ENCODE measurements at places on chromosomes 4 and X.

GRCh38 chr4:151948351-151949016 is 187.7 kb upstream of the GATB start:
- no peak for DNase-seq

DNA sequence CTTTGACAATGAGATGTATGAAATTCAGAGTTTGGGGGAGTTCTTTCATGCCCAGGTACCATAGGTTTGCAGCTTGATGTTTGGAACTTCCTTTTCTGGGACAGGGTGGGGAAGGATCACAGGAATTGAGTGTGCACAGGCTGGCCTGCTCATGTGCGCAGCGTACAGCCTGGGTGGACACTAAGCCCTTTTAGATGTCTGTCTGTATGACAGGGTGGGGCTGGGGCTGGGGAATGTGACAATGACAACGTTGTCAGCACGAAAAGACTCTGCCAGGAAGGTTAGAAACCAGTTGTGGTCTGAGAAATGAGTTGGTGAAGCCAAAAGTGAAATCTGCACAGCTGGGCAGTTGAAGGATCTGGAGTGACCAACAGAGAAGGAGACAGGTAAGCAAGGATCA is 47.4 kb downstream of the WWC2 start:
- DNase-seq = no peak

GRCh38 chr4:138588501-138588900 is 346.4 kb upstream of the SLC7A11 start:
- DNase-seq = no peak

- no peak for DNase-seq
Measured at GRCh38 chr4:79408063-79408462, at the start of gene GK2. GK2 (minus strand) TSS chr4:79408228; CDS start chr4:79408200, 28 bp downstream.

DNA sequence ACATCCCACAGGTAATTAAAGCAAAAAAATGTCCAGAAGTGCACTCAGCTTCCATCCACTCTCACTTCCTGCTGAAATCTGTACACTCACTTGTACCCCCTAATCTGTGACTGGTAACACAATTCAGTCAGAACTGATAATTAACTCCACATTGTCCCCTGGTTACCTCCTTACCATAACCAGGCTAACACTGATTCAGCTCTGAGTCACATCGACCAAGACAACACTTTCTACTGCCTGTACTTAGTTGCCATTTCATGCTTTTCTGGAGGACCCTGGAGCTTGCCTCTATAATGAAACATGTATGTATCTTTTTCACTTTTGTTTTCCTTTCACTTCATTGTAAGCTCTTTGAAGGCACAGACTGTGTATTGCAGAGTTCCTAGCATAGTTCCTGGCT is 130.9 kb upstream of the GABRG1 start:
- DNase-seq = no peak

DNA sequence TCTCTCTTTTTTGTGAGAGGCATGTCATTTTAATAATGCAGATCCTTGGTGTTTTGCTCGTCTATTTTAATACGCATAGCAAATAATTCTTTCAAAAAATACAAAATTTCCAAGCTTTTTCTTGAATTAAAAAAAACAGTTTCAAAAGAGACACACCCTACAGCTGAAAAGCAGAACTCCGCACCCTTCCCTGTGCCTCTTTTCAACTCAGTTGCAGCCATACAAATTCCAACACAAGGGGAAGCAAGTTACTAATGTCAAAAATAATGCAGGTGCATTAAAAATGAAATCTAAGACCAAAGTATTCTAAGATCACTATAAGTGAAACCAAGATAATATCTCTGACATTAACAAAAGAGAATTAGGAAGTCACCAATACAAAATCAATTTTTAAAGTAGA is 66.6 kb downstream of the NR3C2 start:
- DNase-seq = no peak

GRCh38 chr4:152988721-152989553 is 52.8 kb downstream of the FHDC1 start:
- no peak for DNase-seq

DNA sequence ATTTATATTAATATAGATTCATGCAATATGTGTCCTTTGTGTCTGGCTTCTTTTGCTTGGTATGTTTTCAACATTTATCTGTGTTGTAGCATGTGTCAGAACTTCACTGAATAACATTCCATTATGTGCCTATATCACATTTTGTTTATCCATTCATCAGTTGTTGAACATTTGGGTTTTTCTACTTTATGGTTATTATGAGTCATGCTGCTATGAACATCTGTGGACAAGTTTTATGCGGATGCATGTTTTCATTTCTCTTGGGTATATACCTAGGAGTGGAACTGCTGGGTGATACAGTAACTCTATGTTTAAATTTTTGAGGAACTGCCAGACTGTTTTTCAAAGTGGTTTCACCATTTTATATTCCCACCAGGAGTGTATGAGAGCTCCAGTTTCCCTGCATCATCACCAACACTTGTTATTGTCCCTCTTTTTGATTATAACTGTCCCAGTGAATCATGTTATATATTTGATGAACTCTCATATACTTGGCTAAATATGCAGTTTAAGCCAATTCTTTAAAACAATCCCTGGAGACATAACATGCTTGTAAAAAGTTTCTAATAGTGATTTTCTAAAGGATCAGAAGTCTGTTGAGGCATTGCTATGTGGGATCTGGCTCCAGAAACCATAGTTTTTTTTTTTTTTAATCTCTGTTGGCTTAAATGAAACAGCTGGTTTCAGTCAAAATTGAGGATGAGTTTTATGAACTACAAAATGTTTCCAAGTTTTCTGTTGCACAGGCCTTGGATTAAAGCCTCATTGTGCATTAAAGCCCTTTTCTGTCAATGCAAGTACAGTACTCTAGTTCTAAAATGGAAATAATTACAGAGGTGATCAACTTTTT is 21.6 kb upstream of the REPS2 start:
- DNase-seq = no peak

GRCh38 chr4:156303708-156304107 is 350.0 kb upstream of the CTSO start:
- no peak for DNase-seq

DNA sequence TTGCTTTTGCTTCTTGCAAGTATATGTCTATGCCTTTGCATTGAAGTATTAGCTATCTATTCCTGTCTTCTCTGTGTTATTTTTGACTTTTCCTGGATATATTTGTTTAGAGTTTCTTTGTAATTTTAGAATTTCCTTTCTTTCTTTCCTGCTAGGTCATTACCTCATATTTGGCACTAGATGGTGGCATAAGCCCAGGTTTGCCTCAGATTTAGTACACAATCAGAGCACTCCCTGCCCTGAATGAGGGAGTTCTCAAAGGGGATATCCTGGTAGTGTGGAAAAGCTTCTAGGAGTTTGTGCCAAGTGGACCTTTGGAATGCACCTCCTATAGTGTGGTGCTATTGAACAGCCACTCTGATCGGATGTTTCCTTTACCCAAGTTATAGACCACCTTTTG is 181.6 kb downstream of the UGT8 start:
- DNase-seq = no peak

DNA sequence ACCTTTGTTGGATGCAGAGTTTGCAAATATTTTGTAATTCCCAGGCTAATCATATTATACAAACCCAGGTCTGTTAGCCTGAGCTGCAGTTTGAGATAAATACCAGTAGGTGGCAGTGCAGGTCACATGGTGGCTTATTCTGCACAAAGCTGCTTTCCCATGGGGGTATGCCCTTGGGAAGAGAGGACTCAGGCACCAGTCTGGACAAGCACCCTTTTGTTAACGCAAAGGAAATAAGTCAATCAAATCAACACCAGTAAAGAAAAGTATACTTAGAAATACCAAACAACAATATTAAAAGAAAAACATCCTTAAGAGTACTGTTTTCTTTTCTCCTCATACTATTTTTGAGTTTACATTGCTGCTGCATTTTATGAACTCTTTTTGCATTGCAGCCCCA is 389.0 kb upstream of the ZFP42 start:
- DNase-seq = no peak

DNA sequence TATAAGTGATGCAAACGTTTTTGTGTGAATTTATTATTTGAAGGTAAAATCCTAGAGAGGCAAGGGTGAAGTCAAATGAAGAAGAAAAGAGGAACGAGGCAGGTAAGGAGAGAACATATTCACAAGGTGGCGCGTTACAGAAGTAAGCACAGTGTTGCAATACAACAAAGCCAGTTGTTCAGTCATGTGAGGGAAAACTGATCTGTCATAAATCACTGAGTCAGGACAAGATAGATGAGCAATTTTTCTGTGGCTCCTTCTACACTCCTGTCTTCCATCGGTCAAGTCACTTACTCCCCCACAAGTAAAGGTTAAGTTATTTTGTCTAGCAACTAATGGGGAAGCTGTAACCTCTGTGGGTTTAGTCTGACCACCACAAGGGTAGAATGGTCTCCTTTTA is 203.0 kb upstream of the GK2 start:
- no peak for DNase-seq

DNA sequence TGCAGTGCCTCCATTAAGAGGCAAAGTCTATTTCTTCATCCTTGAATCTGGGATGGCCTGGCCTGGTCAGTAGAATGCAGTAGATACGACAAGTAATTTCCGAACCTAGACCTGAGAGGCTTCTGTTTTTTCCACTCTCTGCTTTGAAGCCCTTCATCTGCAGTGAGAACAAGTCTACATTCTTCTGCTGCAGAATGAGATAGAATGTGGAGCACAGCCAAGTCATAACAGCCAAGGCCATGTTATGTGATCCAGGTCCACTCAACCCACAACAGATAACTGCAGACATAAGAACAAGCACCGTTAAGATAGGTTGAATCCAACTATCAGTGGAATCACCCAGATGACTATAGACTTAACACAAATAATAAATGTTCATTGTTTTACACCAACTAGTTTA is 1297.7 kb downstream of the C4orf33 start:
- DNase-seq = no peak

- no peak for DNase-seq
Measured at GRCh38 chrX:139811942-139812629, 104.1 kb upstream of the MCF2 start.

DNA sequence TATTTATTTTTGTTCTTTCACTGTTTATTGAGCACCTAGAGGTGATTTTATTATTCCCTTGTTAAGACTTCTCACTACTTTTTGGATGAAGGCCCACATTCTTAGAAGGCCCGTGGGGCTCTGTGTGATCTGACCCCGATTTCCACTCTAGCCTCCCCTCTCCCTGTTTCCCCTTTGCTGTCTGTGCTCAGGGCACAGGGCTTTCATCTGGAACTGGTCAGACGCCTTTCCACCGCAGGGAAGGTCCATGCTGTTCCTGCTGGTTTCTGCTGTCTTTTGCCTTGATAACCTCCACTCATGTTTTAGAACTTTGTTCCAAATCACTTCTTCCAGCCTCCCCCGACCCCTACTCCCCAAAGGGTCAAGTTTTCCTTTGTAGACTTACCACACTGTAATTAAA is 31.3 kb upstream of the ANAPC4 start:
- no peak for DNase-seq

GRCh38 chrX:13985697-13986435 is 43.8 kb downstream of the GEMIN8 start:
- DNase-seq = no peak

DNA sequence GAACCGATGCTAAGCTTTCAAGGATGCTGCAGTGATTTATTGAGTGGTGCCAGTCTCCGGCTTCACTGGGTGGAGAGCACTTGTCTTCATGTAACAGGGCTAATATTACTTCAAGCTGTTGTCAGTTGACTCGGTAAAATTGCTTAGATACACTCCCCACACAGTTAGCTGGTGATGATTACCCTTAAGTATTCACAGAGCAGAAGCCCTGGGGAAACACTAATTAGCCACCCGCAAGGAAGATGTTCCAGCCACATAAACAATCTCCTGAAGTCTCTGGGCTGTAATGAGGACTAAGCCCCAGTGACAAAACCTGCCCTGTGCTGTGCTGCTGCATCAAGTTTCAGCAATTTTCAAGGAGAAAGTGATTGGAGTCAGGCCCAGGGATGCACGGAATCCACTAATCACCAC is 37.3 kb upstream of the GK2 start:
- DNase-seq = no peak

- DNase-seq = no peak
Measured at GRCh38 chr4:153275380-153276276, 68.9 kb upstream of the MND1 start.

DNA sequence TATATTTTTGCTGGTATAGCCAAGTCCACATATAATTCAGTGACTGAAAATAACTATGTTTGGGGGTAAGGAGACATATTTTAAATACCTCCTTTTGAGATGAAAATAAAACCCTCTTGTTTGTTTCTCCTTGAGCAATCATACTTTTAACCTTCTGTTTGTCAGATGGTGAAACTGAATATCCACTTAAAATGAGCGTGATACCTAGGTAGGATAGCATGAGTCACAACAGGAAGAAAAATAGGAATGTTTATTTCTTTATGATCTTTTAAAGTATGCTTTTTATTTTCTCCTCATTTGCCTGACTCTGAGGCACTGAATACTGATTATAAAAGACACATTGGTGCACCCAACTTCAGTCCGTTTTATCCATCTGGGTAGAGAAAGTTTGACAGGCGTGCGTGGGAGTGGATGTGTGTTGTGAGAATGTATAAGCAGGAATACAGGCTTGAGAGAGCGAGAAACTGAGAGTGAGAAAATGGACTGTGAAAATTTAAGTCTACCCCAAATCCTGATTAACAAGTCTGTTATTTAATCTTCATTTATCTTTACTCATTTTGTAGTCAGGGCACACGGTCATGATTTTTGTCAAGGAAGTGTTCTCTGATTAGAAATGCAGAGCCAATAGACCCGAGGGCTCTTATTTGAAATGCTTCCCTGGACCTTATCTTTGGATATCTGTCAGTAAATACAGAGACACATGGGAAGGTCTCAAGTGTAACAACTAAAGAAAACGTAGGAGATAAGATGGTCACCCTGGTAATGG is 62.1 kb upstream of the ANTXR2 start:
- no peak for DNase-seq

GRCh38 chr4:149017002-149017734 is 575.0 kb upstream of the NR3C2 start:
- DNase-seq = no peak

DNA sequence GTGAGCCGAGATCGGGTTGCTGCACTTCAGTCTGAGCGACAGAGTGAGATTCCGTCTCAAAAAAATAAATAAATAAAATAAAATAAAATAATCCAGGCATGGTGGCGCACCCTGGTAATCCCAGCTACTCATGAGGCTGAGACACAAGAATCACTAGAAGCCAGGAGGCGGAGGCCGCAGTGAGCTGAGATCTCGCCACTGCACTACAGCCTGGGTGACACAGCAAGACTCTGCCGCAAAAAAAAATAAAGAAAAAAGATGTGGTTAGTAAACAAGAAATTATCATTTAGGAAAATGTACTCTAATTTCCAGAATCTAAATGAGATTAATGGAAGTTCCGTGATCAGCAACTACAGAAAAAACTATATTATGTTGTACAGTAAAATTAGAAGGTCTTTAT is 14.5 kb upstream of the LRBA start:
- no peak for DNase-seq

GRCh38 chr4:39205000-39205399 is 22.7 kb downstream of the WDR19 start:
- DNase-seq = no peak

DNA sequence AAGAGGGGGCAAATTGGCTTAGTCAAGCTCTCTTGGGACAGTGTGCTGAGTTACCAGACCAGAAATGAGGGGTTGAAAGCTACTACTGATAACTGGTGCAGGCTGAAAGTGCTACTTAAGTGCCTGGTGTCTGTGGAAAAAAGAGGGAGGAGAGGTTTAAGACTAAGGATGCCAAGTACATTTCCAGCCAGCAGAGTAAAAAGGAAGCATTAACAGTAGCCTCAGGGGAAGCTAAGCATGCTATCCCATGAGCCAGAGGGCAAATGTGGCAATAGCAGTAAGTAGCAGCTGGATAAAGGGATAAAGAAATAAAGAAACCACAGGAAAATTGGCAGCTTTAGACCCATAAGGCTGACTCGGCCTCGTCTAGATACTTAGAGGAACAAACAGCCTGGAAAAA is 196.3 kb upstream of the MAB21L2 start:
- no peak for DNase-seq

GRCh38 chr4:66045913-66046312 is 375.6 kb upstream of the EPHA5 start:
- no peak for DNase-seq
